ENCODE measurements at places on chromosomes 3 and 15.

GRCh38 chr15:70382762-70383458 is 285.2 kb upstream of the TLE3 start:
- no peak for DNase-seq

DNA sequence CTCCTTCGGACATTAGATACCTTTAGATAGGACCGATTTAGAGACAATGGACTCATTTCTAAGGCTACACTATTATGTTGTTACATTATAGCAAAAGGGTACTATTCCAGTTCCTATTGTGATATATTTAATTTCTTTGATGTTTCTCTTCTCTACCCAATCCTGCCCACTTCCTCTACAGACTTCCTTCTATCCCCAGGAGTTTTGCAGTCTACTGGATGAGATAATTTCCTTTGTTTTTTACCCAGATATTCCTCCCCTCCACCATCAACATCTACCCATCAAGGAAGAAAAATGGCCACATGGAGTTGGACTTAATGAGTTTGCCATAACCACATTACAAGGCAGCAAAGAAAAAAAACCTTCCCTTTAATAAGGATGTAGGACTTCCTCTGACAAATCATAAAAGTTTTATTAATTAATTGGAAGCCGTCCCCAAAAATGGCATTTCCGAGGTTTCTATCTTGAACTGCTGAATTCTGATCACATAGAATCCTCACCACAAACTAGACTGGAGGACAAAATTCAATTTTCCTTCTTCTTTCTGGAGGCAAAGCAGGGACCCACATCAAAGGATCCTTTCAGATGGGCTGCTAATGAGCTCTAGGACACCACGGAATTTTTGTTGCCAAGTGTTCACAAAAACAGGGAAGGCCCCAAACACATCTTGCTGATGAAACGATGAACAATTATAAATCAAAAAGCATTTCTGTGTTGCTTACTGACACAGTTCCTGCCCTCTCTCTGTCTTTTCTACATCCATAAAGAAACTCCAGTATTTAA is 33.4 kb downstream of the FRMD4B start:
- no peak for DNase-seq

DNA sequence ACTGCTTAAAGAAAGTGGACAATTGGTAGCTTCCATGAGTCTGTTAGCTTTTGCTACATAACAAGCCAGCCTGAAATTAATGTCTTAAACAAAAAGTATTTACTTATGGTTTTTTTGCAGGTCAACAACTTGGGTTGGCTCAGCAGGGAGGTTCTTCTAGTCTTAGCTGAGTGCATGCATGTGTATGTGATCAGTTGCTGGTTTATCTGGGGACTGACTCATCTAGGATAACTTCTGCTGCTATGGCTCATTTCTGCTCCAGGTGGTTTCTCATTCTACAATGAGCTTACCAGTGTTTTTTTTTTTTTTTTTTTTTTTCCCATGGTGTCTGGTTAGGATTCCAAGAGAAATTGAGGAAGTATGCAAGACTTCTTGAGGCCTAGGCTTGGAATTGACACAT is 244.7 kb downstream of the NSUN3 start:
- no peak for DNase-seq

DNA sequence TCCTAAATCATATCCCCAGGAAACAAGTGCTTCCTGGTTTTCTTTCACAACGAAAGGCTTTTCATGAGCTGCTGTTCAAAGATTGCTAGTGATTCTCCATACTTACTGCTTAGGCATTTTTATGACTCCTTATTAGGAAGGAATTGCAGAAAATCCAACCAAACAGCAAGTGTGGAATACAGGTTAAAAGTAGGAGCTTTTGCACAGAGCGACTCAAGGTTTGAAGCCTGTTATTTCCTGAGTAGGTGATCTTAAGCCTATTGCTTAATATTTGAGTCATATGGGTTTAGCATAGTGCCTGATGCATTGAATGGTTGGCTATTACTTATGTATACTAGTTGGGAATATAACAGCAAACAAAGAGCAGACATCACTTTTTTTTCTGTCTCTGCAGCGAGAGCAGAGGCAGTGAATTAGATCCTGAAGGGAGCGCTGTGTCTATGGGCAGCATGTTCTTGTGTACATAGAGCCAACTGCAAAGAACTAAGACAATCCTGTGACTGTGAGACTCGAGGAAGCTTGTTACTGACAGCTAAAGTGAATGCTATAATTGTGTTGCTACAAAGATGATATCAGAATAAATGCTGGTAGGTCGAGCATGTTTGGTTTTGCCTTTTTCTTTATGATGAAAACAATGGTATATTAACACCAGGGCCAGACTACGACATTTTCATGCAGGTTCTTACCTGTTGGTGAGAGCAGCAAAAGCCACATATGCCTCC is 6.3 kb downstream of the TM4SF1 start:
- no peak for DNase-seq

DNA sequence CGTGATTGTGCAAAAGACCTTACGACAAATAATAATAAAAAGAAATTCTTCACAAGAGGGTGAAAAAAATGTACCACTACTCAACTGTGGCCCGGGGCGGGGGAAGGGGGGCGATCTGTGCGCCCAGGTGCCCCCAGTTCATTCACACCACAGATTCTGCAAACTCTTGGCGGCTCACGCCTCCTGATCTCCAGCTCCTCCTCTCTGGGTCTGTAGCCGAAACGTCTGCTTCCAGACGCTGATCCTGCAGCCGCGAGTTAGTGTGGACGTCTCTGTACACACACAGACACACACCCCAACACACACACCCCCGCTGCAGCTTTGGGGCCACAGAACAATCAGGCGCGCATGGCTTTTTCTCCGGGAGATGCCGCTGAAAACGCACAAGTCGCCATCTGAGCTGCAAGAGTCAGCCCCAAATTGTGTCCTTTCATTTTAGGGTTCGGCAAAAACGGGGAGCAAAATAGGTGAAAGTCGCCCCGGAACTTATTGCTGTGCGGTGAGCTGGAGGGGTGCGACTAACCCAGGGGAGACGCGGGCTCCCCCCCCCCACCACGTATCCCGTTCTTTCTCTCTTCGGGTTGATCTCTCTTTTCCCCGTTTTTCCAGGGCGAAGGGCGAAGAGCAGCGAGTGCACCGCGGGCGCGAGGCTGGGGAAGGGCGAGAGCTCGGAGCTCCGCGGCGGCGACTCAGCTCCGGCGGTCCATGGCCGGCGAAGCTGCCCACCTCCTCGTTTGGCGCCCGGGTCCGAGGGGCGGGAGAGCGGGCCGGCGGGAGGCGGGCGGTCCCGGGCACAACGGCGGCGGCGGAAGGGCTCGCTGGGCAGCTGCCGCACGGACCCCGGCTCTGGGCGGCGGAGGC is 505 bp upstream of the WNT5A start:
- DNase-seq: peak; percentile 70

GRCh38 chr3:32992310-32992686 is 40.9 kb downstream of the CCR4 start:
- no peak for DNase-seq
